ENCODE measurements at places on chromosomes 5 and 9.

DNA sequence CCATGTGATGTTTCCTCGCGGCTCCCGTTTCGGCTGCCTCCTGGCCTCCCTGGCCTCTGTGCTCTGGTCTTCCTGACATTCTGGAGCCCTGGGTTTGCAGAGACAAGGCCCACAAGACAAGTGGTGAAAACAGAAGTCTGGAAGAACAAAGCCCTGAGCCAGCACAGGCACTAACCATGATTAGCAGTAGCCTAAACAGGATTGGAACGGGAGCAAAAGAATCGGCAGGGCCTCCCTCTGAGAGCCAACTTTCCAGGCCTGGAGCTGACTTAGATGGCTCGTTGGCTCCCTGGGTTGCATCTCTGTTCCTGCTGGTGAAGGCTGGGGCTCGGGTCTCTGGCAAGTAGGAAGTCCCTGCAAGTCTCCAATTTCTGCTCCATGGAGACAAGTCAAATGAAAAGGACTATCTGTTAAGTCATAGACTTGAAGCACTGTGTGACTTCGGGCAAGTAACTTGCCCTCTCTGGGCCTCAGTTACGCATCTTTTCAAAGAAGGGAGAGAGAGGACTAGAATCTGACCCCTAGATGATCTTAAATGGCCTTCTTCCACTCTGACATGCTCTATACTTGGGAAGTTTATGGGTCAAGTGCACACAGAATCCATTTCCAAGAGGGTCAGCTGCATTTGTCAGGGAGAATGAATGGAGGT lies 3.3 kb downstream of the COL27A1 start:
- DNase-seq, result no peak

DNA sequence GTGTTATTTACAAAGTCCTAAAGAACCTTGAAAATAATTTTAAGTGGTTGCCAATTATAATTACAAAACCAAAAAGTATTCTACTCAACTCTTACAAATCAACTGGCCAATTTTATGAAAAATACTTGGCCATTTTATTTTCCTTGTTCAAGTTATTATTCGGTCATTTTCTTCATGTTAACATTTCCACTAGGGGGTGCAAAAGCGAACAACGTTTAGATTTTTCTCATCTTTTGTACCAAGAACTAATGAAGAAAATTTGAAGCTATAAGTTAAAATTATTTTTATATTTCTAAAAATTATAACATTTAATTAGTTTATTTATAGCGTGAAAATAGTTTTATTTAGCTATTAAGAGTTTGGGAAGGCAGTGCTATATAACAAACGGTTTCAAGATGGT lies 1453.3 kb downstream of the MAT2B start:
- no peak for DNase-seq

DNA sequence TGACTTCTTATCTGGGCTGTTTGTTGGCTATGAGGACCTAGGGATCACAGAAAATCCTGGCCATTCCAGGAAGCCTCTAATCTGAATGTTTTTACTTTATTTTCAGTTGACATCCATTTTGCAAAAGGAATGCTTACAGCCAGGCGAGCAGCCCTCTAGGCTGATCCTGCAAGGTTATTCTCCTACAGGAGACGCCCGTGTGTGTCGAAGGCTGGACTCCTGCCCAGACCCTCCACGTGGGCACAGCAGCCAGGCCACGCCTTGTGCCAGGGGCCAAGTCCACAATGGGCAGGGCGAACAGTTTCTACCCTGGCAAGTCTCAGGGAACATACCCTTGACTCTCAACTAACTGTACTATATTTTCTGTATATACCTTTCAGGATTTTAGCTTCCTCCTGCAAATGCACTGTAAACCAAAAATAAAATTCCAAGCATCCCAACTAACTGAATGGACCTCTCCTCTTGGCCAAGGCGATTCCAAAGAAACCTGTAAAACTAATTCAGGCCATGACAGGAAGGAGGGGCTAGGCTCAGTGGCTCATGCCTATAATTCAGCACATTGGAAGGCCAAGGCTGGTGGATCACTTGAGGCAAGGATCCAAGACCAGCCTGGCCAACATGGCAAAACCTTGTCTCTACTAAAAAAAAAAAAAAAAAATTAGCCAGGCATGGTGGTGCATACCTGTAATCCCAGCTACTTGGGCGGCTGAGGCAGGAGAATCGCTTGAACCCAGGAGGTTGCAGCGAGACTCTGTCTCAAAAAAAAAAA lies 5.7 kb downstream of the CMBL start:
- no peak for DNase-seq

DNA sequence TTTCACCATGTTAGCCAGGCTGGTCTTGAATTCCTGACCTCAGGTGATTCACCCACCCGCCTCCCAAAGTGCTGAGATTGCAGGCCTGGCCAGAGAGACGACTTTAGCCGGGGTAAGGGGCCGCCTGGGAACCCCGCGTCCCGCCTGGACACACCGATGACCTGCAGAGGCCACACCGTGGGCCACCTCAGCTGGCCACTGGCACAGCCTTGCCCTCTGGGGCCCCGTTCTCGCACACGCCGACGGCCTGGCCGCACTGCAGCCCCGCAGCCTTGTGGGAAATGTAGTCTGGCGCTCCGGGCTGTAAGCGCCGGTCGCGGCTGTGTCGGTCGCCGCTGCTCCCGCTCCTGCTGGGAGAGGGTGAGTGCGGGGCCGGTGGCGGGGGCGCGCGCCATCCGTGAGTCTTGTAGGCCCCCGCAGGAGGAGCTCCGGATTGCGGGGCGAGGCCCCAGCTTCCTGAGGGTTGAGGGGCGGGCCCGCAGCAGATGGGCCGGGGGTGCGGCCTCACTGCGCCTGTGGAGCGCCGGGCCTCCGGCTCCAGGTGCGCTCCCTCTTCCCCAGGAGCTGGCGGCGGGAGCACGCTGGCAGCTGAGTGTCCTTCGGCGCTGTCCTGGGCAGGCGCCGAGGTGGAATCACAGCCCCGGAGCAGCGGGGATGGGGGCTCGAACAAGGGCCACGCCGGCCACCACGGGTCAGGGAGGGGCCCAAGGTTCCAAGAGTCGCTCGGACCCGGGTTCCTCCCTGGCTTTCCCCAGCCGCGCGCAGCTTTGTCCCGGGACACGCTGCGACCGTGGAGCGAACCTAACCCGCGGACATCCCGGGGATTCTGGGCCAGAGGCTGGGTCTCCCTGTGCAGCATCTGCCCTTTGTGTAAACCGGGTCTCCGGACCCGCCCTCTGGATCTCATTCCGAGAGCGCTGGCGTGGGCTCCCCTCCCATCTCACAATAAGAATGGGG lies at the start of gene ZFP2:
TSS of gene ZFP2 (plus strand) at position 299 of the 957 bp plus-strand sequence. CDS start 35,401 bp downstream, outside the sequence.
- peak; percentile 82 for DNase-seq

DNA sequence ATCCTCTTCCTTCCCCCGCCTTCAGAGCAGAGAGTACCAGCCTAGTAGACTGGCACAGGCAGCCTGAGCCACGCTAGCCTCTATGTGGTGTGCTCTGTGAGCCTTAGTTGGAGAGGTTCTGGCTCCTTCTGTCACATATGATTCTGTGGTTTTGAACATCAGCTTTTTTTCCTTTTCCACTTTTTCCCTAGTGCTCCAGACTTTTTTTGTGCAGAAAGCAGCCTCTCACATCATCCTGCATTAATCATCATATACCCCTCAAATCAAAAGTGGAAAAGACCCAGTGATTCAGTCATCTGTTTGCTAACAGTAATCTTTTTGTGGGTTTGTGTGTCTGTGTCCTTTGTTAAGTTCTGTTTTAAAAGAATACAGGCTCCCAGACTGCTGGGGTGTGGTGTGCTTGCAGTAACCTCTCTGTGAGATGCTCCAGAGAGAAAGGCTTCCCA lies 663.9 kb upstream of the RGMB start:
- no peak for DNase-seq

GRCh38 chr9:13268469-13268868 lies 11.0 kb downstream of the MPDZ start:
- DNase-seq, result no peak

DNA sequence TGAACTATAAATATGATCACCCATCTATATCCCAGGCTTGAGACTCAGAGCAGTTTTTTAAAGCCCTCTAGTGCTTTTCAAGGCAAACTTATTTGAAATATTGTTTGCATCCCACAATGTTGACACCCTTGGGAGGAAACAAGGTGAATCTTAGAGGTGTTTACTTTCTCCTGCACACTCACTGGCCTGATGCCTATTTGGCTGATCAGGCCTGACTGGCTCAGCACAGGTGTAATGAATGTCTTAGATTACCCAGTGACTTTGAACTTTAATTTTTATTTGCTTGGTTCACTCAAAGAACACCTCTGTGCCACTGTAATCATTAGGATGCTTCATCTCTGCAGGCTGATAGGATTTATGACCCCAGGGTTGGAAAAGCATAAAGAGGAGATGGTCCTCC lies 158.3 kb downstream of the KCTD16 start:
- no peak for DNase-seq

GRCh38 chr5:163463063-163463435 lies 2.6 kb downstream of the HMMR start:
- DNase-seq, result no peak

GRCh38 chr9:98142182-98142907 lies 23.3 kb upstream of the TRIM14 start:
- DNase-seq, result no peak

DNA sequence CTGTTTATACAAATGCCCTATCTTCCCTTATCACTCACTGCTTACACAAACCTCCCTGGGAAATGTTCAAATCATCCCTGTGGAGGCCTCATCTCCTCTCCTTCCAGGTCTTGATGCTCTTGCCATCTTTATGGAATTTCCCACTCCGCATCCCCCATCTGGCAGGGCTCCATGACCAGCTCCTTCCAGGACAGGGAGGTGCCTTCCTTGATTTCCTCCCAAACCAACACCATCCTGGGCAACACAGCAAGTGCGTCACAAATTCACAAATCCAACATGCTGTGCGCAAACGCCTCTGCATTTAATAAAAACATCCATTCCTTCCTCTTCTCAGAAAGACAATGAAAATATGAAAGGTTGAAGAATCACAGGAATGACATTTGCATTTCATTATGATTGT lies 51.7 kb downstream of the EPB41L4A start:
- no peak for DNase-seq

GRCh38 chr5:175681045-175681967 lies 23.4 kb downstream of the HRH2 start:
- DNase-seq, result no peak

DNA sequence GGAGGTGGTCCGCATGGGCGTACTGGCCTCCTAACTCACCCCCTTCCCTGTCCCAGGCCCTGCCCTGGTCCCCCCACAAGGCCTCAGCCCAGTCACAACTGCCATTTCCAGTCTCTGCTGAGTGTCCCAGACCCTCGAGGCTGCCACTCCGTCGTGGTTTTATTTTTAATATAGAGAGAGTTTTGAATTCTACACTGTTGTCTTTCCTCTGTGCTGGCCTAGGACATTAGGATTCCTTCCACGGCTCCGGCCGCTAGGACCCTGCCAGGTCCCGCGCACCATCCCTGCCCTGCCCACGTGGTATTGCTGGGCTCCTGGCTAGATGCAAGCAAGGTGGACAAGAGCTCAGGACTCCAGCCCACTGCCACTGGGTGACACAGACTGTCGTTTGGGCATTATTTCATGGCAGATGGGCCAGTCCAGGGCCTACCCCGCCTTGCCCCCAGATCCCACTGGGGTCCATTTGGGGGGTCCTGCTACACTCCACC lies 53.3 kb downstream of the SAR1B start:
- DNase-seq, result no peak

DNA sequence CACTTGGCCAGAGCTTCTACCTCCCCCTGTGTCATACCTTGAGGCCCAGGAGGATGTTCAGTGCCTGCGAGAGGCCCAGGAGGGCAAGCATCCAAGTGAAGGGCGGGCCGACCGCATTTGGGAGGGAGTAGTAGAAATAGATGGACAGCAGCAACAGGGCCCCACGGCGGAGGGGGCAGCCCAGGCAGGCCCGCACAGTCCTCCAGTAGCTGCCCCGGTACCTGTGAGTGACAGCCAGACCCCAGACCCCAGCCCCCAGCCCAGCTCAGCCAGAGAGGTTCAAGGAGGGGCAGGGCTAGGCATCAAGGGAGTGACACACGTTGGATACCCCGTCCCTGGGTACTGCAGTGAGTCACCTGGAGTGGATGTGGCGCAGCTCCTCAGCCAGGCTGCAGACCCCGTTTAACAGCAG lies 1.4 kb downstream of the STING1 start:
- no peak for DNase-seq

GRCh38 chr9:97848480-97849237 lies 4.4 kb upstream of the FOXE1 start:
- DNase-seq, result no peak

DNA sequence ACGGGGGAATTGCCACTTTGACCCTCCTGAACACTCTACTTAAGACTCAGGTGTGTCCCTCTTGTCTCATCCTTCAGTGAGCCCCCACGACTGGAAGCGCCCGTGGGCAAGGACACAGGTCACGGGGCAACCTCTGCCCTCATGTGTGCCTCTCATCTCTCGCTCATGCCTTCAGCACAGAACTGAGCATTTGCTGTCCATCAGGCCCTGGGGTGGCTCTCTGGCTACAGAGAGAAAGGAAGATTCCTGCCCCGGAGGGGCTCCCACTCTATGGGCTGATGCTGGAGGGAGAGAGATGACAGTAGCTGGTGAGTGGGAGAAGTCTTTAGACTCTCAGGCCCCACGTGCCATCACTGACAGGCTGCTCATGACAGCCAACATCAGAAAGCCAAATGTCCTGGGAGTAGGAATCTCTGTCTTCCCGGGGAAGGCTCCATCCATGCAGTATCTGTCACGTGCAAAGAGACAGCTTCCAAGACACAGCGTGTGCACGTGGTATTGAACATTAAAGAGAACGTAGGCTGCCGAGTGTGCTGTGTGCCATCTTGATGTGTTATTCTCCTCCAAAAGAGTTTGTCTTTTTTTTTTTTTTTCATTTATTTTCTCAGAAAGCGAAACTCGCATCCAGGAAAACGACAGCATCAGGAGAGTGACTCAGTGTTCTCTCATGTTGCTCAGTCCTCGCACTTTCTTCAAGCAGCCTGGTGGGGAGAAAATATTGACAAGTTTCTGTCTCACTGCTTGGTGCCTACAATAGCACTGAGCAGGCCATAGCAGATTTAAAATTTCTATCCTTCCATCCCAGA lies 190.5 kb downstream of the GAS1 start:
- no peak for DNase-seq

DNA sequence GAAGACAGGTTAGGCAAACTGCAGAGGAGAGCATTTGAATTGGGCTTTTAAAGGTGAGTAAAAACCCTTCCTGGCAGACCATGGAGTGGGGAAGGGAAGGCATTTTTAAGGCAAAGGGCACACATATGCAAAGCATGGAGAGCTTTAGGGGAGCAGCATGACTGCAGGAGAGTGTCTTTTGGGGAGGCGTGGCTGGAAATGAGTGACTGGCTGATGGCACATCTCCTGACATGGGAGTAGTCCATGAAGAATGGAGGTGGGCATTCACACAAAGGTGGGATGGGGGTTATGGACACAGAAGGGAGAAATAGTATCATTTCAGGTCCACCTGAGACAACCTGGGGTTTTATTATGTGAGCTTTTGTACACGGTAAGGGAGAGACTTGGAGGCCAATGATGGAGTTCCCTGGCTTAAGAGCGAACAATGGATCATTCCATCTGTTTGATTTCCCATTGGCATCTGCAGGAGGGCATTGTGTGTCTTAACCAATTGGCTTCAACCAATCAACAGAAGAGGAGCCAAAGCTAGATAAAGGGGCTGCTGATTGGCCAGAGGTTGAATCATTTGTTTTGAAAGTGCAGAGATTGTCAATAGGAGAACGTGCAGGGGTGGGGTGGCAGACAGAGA lies 2.1 kb downstream of the NSG2 start:
- DNase-seq, result no peak

Measured in SK-N-DZ (cell line).